T47D (cell line): ENCODE measurements at places on chromosomes 6 and 20.
A peak's percentile ranks its signal among the peaks of the same experiment; 100 is the strongest.

DNA sequence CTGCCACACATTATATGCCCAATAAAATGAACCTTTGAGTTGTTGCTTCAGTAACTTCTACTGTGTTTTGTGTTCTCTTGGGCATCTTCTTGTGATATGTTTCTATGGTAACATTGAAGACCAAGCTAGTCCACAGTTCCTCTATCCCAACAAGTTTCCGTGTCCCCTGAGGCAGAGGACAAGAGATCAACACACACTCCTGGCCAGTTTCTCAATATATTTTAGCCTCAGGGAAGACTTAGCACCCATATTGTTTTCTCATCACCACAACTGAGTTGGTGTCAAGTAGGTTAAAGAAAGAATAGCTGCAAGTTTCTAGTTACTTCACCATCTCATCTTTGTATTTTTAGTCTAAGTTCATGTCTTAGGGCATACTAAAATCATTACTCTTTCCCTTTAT lies 277.5 kb downstream of the UST start:
- no peak for DNase-seq

GRCh38 chr6:5471044-5471443 lies 209.7 kb downstream of the FARS2 start:
- peak; percentile 59 for DNase-seq

DNA sequence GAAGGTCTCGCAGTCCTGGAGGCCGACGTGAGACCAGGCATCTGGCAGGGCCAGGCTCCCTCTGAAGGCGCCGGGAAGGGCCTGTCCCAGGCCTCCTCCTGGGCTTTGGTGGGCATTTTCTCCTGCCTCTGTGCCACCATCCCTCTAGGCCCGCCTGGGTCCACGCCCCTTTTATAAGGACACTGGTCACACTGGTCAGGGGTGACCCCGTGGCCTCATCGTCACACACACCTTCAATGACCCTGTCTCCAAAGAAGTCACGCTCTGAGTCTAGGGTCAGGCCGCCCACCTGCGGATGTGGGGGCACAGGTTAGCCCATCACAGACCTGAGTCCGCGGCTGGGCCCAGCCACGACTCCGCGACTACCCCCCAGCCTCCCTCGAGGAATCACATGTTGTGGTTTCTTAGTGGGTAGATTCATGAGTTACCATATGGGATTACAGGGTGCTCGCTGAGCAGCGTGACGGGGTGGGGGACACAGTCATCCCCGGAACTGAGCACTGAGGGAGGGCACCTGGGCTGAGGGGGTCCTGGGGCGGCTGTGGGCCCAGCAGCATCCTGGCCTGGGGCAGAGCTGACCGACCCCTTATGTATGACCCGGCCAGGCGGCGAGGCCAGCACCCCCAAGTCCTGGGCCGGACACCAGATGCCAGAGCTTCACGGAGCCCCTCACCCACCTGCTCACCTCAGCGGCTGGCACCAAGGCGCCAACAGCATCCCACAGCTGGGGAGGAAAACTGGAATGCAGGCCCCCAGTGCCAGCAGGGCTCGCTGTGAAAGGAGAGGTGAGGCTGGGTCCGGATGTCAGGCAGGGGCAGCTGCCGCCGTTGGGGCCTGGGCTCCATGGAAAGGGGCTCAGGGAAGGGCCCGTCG lies 115.9 kb downstream of the DLL1 start:
- no peak for DNase-seq

DNA sequence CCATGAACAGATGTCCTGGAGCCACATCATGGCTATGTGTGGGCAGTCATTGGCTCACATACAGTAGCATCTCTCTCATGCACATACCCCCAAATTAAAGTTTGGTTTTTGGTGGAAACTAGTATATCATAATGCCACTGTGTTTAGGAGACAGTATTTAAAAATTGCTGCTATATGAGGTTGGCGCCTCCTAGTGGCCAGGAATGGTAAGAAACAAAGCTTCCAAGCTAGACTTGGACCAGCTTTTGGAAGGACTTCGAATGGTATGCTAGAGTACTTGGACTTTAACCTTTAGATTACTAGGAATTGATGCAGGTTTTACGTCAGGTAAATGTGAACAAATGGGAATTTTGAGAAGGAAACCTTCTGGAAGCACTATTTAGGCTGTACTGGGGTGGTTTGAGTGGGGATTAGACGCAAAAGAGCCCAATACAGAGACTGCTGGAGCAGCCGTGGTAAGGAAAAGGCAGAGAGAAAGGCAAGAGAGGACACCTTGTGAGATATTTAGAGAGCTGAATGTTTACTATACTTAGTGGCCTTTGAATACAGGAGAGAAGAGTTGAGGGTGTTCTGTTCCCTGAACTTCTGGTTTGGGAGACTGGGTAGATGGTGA lies 23.8 kb downstream of the PRSS35 start:
- DNase-seq: no peak

- DNase-seq: no peak
Observed at GRCh38 chr6:114377881-114378280, 35.1 kb upstream of the HS3ST5 start.

- no peak for DNase-seq
Observed at GRCh38 chr6:36624461-36625157, 30.4 kb downstream of the SRSF3 start.

GRCh38 chr6:32932132-32932868 lies 8.5 kb downstream of the HLA-DMB start:
- peak; percentile 60 for DNase-seq

GRCh38 chr6:144746902-144747469 lies 461.9 kb downstream of the UTRN start:
- no peak for DNase-seq

DNA sequence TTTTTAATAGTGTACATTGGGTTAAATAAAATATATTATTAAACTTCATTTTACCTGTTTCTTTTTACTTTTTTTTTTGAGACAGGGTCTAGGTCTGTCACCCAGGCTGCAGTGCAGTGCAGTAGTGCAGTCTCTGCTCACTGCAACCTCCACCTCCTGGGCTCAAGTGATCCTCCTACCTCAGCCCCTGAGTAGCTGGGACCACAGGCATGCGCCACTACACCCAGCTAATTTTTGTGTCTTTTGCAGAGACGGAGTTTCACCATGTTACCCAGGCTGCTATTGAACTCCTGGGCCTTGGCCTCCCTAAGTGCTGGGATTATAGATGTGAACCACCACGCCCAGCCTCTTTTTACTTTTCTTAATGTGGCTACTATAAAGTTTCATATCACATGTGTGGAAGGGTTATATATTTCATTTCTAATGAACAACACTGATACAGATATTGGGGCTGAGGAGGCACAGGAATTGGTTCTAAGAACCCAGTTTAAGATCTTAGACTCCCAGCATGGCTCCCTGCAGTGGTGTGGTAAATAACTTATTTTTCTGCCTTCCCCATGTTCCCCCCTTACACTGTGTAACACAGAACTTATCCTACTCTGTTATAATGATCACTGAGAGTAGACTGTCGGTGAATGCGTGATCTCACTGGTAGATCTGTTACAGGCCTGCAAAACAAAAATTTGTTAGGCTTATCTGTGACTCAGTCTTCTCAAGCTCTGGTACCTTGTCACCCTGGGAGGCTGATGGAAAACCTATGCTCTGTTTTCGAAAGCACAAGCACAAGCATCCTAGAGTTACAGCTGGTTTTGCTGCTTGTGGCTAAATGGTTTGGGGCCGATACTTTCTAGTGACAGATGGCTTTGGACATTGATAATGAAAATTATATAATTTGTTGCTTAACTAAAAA lies 5.8 kb upstream of the ATXN1 start:
- no peak for DNase-seq

DNA sequence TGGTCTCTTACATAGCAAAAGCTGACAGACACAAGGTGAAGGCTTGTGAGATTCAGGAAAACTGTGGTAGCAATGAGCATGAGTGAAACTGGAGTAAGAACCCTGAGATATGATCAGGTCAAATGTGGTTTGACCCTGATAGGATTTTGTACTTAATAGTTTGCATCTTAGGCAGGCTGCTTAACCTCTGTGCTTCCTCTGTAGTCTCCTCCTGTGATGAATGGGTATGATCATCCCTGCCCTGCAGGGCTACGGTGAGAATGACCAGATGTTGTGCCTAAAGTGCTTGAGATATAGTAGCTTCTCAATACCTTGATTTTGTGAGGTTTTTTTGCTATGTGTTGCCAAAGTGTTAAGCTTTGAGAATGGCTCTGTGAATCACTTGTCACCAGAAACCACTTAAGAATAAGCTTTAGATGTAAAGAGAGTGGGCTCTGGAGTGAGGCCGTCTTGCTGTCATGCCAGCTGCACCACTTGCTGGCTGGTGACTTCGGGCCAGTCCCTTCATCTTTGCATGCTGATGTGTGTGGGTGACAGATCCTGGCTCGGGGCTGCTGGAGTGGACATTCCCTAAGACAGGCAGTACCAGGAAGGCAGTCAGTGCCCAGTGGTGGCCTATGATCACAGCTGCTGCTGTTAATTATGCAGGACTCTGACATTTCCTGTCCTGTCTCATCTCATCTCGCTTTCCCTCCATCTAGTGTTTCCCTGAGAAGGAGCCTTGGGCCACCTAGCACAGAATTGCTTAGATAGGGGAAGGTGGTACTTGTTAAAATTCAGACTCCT lies 254.7 kb downstream of the NFATC2 start:
- DNase-seq: no peak

DNA sequence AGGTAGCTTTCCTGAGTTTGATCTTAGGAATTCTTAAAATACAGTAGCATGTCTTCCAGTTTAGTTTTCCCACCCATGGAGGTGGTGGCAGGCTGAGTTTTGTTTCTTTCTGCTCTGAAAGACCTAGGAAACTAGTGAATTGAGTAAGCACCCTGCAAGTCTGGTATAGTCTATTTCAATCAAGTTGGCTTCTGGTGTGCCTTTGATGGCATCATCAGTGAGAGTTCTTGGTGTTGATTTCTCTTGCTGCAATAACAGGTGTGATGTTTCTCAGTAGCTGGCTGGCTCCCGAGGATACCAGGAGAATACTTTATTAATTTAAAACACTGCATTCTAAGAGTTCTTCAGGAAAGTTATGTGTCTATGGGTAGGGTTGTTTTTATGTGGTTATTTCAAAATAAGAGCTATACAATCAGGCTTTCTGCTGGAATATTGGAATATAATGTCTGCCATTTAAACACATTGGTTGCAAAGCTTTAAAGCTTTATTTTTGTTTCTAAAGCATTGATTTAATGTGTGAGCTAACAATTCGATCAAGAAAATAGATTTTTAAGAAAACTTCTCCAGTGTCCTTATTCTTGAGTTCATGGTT lies 19.0 kb downstream of the VAPB start:
- no peak for DNase-seq

GRCh38 chr6:24930431-24930871 lies 5.3 kb downstream of the RIPOR2 start:
- DNase-seq: no peak

GRCh38 chr6:117469356-117469755 lies 13.1 kb upstream of the DCBLD1 start:
- no peak for DNase-seq

DNA sequence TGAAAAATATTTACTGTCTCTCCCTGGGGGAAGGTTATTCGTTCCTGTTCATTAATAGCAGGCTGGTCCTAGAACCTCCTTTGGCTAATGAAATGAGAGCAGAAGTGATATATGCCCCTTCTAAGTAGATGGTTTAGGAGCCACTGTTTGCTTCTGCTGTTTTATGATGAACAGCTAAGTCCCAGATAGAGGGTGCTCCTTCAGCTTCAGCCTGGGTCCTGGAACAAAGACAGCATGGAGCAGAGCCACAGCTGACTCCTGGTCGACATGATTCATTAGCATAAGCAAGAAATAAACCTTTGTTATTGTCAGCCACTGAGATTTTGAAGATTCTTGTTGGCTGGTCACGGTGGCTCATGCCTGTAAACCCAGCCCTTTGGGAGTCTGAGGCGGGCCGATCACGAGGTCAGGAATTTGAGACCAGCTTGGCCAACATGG lies 47.8 kb upstream of the ARMC2 start:
- no peak for DNase-seq

DNA sequence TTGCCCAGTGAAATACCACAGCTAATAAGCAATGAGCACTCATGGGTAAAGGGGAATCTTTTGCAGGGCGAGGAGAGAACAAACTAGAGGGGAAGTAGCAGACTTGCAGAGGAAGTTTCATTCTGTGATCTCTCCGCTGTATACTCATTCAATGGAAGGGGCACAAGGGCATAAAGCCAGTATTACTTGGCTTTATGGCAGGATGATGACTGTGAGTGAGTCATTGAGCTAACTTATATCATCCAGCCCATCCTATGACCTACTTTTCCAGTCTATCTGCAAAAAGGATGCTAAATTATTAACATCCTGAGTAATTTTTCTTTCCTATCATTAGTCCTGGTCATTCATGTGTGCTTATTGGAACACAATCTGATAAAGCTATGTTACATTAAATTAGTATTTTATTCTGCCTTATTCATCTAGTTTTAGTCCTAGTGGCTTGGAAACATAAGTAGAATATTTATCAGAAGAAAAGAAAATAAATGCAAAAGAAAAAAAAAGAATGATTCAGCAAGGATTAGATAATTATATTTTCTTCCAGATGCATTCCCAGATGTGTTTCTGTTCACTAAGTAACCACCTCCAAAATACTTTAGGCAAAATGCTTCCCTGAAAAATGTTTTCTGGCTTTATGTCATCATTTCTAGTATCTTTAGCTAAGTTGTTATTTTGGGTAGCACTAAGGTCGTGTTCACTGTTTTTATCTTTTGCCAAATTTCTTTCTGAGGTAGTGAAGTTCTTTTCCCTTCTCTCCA lies 471.7 kb downstream of the CDKAL1 start:
- no peak for DNase-seq

GRCh38 chr20:23284009-23284408 lies 66.6 kb upstream of the NXT1 start:
- DNase-seq: no peak

DNA sequence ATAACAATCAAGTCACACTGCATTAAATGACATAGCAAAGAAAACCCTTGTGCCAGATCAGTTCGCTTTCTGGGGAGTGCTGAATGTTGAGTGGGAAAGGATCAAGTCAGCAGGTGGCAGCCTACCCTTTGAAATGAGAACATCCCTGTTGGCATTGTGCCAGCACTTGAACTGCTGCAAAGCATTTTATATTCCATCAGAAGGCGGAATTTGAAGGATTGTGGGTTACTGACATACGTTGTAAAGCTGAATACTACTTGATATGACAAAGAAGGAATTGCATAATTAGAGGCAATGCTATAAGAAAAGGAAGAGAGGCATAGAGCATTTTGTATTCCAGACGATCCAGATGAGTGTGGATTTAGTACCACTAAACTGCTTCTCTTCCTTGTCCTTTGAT lies 26.5 kb downstream of the BCKDHB start:
- DNase-seq: peak; percentile 71

GRCh38 chr6:13695252-13695651 lies 16.4 kb downstream of the RANBP9 start:
- no peak for DNase-seq

- DNase-seq: no peak
Observed at GRCh38 chr6:131281471-131282270, 146.4 kb downstream of the AKAP7 start.
